T-helper 22 cell (primary cell): ENCODE measurements at places on chromosomes 12 and 14.

- no peak for DNase-seq
Observed at GRCh38 chr12:114025935-114026334, 59.8 kb upstream of the RBM19 start.

- DNase-seq: no peak
Observed at GRCh38 chr12:20368114-20368650, at the start of gene PDE3A. TSS of gene PDE3A (plus strand) at chr12:20368537. CDS start at chr12:20369285, 748 bp downstream.

GRCh38 chr12:99192489-99192888 lies 455.1 kb upstream of the GARIN6 start:
- no peak for DNase-seq

DNA sequence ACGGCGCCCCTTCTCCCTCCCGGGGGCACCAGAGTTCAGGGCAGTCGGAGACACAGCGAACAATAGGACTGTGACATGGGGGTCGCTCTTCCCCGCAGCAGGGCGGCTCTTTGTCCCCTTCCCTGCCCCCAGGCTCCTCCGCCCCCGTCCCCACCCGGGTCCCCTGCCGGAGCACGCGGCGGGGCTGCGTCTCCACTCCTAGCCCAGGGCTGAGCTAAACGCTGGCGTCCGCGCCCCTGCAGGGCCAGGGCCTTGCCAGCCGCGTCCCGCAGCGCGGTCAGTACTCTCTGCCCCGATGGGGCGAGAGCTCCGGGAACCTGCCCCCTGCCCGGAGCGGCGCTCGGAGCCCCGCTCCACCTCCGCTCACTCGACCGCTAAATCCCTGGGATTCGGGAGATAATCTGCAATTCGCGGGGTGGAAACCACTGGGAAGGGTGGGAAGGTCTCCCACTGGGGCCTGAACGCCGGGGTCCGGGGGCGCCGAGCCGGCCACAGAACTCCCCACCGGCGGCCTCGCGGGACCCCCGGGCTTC lies 825 bp upstream of the CCDC85C start:
- DNase-seq: no peak

- no peak for DNase-seq
Observed at GRCh38 chr14:81989211-81989610, 455.6 kb upstream of the SEL1L start.

- DNase-seq: no peak
Observed at GRCh38 chr14:54931598-54932340, 29.1 kb upstream of the GCH1 start.

DNA sequence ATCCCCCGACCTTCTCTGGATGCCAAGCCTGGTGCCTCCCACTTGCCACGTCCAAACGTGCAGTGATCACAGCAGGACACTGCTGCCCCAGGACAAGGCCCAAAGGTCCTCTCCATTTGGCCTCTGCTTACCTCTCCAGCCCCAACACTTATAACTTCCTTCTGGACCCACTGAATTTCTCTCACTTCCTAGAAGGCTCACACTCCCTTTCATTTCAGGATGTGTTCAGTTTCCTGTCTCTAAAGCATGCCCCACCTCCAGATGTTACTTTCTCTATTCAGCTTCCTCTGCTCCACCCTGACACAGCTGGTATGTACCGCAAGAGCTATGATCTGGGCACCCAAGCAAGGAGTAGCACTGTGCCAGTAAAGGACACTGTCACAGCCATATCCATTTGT lies 33.0 kb downstream of the CDKL1 start:
- DNase-seq: peak; percentile 13

- DNase-seq: no peak
Observed at GRCh38 chr14:59130462-59130861, 58.0 kb upstream of the DAAM1 start.

DNA sequence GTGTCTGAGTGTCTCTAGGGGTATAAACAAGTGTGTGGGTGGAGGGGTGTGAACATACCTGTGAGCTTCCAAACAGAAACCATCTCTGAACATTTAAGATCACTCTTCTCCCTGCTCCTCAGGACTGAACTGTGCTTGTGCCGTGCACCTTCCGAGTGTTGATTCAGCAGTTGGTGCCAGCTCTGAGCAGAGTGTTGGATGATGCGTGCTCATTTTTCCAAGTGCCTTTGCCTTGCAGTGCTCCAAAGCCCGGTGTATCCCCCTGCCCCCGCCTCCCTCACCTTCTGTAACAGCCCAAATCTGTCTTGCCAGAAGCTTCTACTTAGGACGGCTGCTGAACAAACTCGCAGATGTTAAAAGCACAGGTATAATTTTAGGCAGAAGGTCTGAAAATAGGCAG lies 4.4 kb downstream of the WSCD2 start:
- DNase-seq: no peak
